ENCODE measurements at places on chromosomes 16 and 17.

DNA sequence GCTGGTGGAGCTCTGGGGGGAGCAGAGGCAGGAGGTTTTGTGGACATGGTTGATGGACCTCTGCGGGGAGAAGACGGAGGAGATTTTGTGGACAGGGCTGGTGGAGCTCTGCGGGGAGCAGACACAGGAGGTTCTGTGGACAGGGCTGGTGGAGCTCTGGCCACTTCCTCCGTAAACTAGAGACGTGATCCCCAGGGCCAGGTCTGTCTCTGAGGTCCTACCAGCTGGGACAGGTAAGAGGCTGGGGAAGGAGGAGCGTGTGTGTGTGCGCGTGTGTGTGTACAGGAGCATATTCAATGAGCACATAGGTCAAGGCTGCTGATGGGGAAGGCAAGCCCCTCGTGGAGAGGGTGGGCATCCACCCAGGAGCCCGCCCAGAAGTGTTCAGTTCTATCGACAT is 20.6 kb downstream of the RPH3AL start:
- H3K36me3 ChIP-seq = no peaks in the 10 kb centered on the region
- no peak for DNase-seq
- no peak overlapping the region for H3K27ac ChIP-seq
- no peak overlapping the region for H3K4me3 ChIP-seq

DNA sequence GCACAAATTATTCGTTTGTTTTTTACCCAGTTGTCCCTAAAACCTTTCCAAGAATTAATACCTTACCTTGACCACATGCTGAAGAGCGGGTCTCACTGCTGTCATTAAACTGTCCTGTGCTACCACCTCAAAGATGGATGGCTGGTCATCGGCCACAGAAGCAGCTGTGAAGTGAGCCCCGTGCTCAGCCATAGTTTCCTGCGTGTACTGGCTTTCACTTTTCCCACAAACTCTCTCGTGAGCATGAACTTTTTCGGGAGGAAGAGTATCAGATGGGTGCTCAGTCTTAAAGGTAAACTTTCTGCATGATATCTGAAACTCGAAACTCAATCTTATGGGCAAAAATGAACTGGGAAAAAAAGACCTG is 558 bp downstream of the PEX12 start:
- H3K27me3 ChIP-seq = no peaks in the 10 kb centered on the region
- peak overlapping the region; percentile 94 for H3K4me3 ChIP-seq
- H3K27ac ChIP-seq = peak overlapping the region; percentile 98
- peaks cover 6% of the 10 kb centered on the region for H3K36me3 ChIP-seq
- H3K4me1 ChIP-seq = peaks cover 20% of the 10 kb centered on the region

GRCh38 chr17:29958947-29959657 is 17.7 kb downstream of the EFCAB5 start:
- no peak overlapping the region for H3K27ac ChIP-seq
- DNase-seq = no peak
- H3K27me3 ChIP-seq = no peaks in the 10 kb centered on the region
- no peak overlapping the region for H3K4me3 ChIP-seq

- peaks cover 9% of the 10 kb centered on the region for H3K36me3 ChIP-seq
- no peak overlapping the region for H3K27ac ChIP-seq
- H3K4me1 ChIP-seq = no peaks in the 10 kb centered on the region
- H3K27me3 ChIP-seq = no peaks in the 10 kb centered on the region
These were observed 240.1 kb downstream of the SLC39A11 start for GRCh38 chr17:72852277-72852938.

- no peaks in the 10 kb centered on the region for H3K4me1 ChIP-seq
- no peak overlapping the region for H3K27ac ChIP-seq
- DNase-seq = no peak
- no peaks in the 10 kb centered on the region for H3K36me3 ChIP-seq
These were observed 344.4 kb downstream of the SHISA9 start for GRCh38 chr16:13245713-13246377.

DNA sequence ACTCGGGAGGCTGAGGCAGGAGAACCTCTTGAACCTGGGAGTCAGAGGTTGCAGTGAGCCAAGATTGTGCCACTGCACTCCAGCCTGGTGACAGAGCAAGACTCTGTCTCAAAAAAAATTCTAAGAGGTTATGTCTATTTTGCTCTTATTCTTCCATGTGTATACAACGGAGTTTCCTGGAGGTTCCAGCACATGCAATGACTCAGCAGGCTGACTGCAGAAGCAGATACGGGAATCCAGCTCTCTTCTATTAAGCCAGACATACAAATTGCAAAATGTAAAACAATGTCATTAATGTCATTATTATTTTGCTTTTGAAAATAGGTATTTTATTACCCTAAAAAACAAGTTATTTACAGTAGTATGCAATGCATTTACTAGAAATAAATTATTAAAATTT is 18.4 kb downstream of the MIEF2 start:
- peaks cover 38% of the 10 kb centered on the region for H3K36me3 ChIP-seq
- H3K27me3 ChIP-seq = no peaks in the 10 kb centered on the region
- no peak for DNase-seq
- no peak overlapping the region for H3K4me3 ChIP-seq

GRCh38 chr17:63973930-63974593 is 1.3 kb upstream of the SCN4A start:
- no peaks in the 10 kb centered on the region for H3K27me3 ChIP-seq
- H3K27ac ChIP-seq = no peak overlapping the region
- DNase-seq = no peak
- H3K4me3 ChIP-seq = no peak overlapping the region

- no peaks in the 10 kb centered on the region for H3K4me1 ChIP-seq
- H3K27me3 ChIP-seq = peaks cover 25% of the 10 kb centered on the region
- no peak for DNase-seq
- no peaks in the 10 kb centered on the region for H3K36me3 ChIP-seq
- no peak overlapping the region for H3K27ac ChIP-seq
These were observed 33.4 kb upstream of the CBFA2T3 start for GRCh38 chr16:89010210-89010925.

DNA sequence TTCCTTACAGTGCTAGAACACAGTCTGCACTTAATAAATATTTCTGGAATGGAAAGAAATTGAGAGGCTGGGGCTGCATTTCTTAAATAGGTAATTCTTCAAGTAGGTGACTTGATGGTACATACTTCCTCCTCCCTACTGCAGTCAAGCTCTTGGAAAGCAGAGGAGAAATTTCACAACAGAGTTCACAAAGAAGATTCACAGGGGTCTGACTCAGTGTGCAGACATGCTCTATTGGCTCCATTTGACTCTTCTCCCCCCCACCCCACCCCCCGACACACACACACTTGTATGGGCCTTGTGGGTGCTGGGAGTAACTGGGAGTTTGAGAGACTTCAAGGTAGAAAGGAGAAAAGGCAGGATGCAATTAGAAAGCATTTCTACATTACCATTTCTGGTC is 6.2 kb upstream of the MYOCD start:
- H3K27me3 ChIP-seq = peaks cover 14% of the 10 kb centered on the region
- no peaks in the 10 kb centered on the region for H3K4me1 ChIP-seq
- DNase-seq = no peak
- no peak overlapping the region for H3K4me3 ChIP-seq
- H3K36me3 ChIP-seq = no peaks in the 10 kb centered on the region
- H3K27ac ChIP-seq = no peak overlapping the region
